Endothelial cell of coronary artery (primary cell): ENCODE measurements at places on chromosomes 1 and 21. TPM values are rescaled to one million over a fixed set of nuclear protein-coding genes. Genes with fewer than 3 reads are reported as not detected.

Gene NUP210L
- 0.09 TPM in 2 replicates for total RNA-seq

Gene ADAM30
- not detected in 2 replicates for total RNA-seq

Gene SAMSN1
- total RNA-seq = 0.75 and 6.5 TPM in 2 replicates

Gene CRYBG2
- total RNA-seq = 0.36 TPM in 1 of 2 replicates, not detected in the other

Gene SF3B4
- 8.8 and 11.9 TPM in 2 replicates for total RNA-seq

Gene TCHH
- under 0.01 TPM in 1 of 2 replicates, not detected in the other for total RNA-seq

Gene SEC16B
- 0.45 and 0.66 TPM in 2 replicates for total RNA-seq

Gene GJA4
- 19.4 and 68.6 TPM in 2 replicates for total RNA-seq

Gene HAO2
- total RNA-seq = not detected in 2 replicates

Gene OPRD1
- total RNA-seq = not detected in 2 replicates

Gene GBP7
- not detected in 2 replicates for total RNA-seq

Gene TBX19
- total RNA-seq = 0.18 and 0.38 TPM in 2 replicates
